ENCODE measurements at places on chromosomes 11 and 22.

DNA sequence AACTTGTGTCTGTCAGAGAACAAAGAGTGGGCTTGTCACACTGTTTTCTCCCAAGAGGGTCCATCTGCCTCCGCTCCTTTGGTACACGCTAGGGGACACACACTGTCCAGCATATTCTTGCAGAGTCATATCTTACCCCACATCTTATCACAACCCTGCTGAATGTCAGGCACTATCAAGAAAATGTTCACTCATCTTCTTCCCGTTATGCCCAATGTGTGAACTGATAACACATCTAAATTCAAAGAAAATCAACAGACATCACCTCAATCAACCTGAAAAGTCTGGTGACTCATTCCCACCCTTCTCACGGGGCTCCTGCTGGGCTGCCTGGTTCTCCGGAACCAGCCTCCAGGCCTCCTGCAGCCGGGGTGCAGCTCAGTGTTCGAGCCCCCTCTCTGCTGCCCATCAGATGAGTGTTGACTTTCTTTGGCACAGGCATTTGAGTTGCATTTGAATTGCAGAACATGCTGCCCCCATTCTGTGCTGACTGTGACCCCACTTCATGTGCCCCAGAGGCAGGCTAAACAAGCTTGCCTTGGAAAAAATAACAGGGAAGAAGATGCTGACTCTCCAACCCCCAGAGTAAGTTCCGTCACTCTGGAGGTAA lies 19.4 kb downstream of the GRAP2 start:
- DNase-seq, result no peak

GRCh38 chr22:49994361-49995040 lies 18.1 kb downstream of the IL17REL start:
- no peak for DNase-seq

- DNase-seq, result no peak
Observed at GRCh38 chr11:72305077-72305476, 61.1 kb upstream of the PHOX2A start.

- no peak for DNase-seq
Observed at GRCh38 chr11:64763526-64764039, 3.8 kb upstream of the PYGM start.

- no peak for DNase-seq
Observed at GRCh38 chr11:28529540-28530410, 421.6 kb downstream of the METTL15 start.

- DNase-seq, result no peak
Observed at GRCh38 chr11:122897606-122898210, 15.1 kb downstream of the JHY start.

GRCh38 chr22:39289975-39290720 lies 29.3 kb downstream of the RPL3 start:
- DNase-seq, result no peak

DNA sequence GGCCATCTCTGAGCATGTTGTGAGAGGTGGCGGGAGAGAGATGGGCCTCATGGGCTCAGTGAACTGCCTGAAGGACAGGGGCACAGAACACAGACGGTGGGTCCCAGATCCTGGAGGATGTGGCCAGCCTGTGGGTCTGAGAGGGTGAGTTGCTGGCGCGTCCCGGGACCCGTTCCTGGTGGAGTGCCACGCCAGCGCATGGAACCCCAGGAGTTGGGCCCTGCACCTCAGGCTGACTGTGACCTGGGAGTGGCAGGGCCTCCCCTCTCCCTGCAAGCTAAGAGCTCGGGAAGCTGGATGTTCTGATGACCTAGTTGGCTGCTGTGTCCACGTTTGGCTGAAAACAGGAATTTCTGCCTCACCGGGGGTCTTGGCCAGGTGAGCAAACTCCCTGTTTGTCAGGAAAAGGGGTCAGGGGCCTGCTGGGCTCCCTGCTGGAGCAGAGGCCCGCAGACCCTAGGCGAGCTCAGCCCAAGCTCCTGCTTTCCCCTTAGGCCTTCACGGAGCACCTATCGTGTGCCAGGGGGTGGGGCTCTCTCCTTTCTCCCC lies 15.0 kb downstream of the LRRC32 start:
- no peak for DNase-seq

DNA sequence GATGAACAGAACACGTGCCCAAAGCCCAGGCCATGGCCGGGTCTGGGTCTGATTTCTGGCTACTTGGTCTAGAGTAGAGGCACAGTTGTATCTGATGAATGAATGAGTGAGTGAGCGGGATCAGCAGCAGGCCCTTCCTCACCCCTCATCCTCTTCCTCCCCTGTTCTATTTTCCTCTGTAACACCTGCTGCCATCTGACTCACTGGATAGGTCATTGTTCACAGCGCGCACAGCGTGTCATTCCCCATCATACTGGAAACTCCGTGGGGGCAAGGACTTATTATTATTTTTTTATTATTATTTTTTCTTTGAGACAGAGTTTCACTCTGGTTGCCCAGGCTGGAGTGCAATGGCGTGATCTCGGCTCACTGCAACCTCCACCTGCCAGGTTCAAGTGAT lies 13.9 kb downstream of the NCF4 start:
- no peak for DNase-seq

DNA sequence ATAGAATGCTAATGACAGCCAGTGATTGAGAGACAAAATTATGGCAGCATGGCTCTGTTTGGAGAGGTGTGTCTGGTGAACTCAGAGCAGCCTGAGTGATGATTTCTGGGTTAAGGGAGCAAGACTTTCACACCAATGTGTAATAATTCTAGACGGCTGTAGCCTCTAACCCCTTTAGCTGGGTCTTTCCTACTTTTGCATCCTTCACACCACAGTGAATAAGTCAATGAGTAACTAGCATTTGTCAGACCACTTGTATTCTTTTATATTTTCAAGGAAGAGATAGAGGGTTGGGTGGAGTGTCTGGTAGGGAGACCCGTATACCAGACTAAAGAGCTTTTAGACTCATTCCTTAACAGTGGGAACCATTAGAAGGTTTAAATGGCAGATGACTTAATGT lies 50.4 kb downstream of the ATXN10 start:
- no peak for DNase-seq

DNA sequence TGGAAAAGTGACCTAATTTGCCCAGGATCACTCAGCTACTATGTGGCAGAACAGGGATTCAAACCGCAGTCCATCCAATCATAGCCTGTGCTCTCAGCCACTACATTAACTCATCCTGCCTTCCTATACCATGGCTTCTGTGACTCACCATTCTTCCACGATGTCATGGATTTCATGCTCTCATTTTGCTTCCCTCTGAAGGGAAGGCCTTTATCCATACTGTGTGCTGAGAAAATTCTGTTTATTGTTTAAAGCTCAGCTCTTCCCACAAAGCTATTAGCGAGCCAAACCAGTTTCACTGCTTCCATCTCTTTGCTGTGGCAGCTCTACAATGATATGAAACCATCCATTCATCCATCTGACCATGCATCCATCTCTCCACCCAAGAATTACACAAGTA lies 289.9 kb downstream of the TENM4 start:
- no peak for DNase-seq

- DNase-seq, result no peak
Observed at GRCh38 chr11:126466236-126467045, 111.0 kb downstream of the ST3GAL4 start.

GRCh38 chr11:120952461-120953434 lies 71.2 kb upstream of the TBCEL start:
- no peak for DNase-seq
